GM06990 (cell line): ENCODE measurements at places on chromosomes 5 and 9.

DNA sequence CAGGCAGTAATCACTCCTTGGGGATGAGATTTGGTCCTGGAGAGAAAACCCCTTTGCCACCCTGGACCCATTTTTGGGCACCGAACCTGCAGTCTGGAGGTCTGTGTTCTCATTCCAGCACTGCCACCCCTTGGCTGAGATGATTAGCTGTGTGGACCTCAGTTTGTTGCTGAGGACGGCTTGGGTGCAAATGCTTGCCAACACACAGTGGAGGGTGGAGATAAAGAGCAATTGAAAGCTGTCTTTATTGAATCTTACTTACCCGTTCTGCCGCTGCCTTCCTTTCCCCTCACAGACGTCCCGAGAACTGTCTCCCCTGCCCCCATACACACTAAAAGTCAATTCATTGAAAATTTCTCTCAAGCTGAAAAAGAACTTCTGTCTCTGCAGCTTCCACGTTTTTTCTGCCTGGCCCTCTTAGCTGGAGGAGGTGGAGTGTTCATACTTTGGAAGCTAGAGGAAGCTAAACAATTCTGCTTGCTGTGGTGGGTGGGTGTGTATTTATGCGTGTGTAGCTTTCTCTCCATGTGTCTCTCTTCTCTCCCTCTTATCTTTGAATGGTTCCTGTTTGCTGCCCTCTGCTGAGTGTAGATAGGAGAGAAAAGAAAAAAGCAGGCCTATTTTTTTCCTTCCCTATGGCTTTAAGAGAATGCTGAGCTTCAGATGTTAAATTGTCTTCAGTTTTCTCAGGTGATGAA lies 6.6 kb downstream of the GALNT10 start:
- no peak for DNase-seq

DNA sequence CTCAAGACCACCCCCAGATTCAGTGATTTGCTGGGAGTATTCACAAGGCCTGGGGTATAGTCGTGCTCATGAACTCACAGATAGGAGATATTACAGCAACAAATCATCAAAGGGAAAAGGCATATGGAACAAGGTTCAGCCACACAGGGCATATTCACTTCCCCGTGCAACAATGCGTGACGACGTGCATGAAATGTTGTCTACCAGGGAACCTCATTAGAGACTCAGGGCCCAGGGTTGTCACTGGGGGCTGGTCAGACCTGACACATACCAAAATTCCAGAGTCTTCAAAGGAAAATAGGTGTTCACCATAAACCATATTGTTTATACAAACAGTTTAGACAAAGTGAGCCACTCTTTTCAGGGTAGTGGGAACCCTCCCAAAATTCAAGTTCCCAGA lies 212.4 kb downstream of the RFK start:
- no peak for DNase-seq

DNA sequence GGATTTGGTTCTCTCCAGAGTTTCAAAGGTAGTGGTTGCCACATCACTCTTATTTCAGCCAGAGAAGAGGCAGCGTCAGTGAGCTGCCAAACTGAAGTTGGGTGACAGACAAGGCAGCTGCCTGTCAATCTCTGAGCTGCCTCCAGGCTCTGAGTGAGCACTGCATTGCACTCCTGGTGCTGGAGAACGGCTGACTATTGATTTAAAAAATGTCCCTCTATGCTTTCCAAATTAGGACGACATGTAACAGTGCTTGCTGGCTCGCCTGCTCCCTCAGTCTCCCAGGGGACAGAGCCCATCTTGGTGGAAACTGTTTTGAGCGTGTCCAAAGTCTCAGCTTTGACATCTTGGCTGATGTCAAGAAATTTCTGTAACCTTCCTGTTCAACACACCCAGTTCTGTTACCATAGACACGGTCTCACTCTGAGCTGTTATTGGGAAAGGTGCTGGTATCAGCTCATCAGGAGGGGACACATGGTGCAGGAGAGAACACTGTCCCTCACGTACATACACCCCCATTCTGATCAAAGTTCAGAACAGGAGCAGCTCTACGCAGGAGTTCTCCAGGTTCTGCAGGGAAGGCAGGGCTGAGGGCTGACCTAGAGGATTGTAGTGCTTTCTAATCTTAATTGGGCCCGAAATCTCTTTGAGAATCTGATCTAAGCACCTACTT lies 15.7 kb downstream of the PCDH12 start:
- no peak for DNase-seq

- peak; percentile 5 for DNase-seq
These were observed 104.0 kb upstream of the ZNF366 start for GRCh38 chr5:72611118-72611730.

- DNase-seq = no peak
These were observed 66.5 kb upstream of the TGFBR1 start for GRCh38 chr9:99038484-99038820.

DNA sequence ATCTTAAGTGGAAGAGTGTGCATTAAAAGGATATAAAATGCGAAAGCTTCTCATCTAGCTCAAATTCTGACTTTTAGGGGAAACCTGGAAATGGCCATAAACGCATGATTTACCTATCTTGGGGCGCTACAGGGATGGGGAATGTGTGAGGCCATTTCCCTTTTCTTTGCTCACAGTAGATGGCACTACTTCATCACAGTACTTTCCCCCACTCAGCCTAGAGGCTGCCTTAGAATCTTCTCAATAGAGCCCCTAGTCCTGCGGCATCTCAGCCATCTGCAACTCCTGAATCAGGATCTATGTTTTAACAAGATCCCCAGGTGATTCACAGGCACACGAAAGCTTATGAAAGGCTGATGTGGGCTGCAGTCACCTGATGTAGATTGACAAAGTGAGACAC lies 110.8 kb downstream of the LHFPL2 start:
- no peak for DNase-seq

DNA sequence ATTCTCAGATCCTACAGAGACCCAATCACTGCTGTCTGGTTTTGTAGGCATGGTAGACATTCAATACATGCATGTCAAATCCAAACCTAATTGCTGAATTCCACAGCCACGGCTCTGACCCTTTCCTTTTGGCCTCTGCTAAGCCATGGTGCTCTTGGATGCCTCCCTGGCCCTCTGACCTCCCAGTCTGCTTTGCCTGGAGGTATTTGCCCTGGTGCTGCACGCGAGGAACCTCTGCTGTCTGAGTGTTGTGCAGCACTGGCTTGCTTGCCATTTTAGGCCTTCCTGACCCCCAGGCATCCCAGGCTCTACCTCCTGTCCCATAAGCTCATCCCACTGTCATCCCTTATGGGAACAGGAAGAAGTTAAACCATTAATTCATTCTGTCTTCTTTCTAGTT lies 60.9 kb downstream of the DOCK2 start:
- no peak for DNase-seq

DNA sequence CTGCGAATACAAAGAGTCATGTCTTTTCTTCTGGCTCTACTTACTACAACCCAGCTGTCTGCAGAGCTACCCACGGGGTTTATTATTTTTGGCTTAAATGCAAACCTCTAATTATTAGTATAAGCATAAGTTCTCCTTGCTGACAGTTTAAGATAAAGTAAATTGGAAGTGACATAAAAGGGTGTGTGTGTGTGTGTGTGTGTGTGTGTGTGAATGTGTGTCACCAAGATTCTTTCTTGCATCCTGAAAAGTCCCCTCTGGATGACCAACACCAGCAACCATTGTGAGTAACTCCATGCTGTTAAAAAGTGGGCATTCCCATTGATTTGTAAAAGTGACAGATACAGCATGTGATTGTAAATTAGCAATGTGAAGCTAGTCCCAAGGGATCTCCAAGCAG lies 803.8 kb upstream of the ZNF608 start:
- no peak for DNase-seq

- no peak for DNase-seq
These were observed 83.6 kb upstream of the ADAMTSL1 start for GRCh38 chr9:18390393-18390792.

GRCh38 chr5:177984584-177985206 lies 11.3 kb downstream of the PROP1 start:
- no peak for DNase-seq

- DNase-seq = no peak
These were observed 231.6 kb upstream of the TAS2R1 start for GRCh38 chr5:9861666-9862256.
